Adipocyte (in vitro differentiated cells): ENCODE measurements at places on chromosomes 2 and 18.

DNA sequence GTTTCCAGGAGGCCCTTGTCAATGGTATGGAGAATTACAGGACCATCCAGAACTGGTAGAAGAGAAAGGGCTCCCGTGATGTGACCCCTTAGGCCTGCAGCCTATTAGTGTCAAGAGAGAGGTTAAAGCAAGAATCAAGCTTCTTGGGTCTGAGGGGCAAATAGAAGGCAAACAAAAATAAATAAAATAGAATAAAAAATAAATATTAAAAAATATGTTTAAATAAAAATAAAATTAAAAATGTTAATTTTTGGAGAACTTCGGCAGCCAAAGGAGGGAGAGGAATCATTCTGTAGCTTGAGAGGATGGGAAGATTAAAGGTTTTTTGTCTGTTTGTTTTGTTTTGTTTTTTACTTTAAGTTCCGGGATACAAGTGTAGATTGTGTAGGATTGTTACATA, 15.2 kb upstream of the TMEM178A start:
- no peak for DNase-seq

DNA sequence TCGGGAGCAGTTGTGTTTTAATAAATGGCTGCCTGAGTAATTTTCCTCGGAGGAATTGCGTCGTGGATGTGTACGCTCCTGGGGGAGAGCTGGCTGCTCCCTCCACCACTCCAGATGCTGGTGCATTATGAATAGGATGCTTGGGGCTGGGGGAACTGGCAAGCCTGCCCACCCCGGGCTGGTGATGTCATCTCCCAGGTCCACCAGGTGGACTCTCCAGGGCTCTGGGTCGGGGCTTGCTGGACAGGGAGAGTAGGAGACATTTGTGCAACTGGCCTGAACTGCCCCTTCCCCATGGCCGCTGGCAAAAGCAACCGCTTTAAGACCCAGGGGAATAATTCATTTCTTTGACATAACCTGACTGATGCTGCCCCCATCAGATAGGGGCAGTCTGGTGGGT, 158.7 kb downstream of the KLHL29 start:
- DNase-seq, result no peak

DNA sequence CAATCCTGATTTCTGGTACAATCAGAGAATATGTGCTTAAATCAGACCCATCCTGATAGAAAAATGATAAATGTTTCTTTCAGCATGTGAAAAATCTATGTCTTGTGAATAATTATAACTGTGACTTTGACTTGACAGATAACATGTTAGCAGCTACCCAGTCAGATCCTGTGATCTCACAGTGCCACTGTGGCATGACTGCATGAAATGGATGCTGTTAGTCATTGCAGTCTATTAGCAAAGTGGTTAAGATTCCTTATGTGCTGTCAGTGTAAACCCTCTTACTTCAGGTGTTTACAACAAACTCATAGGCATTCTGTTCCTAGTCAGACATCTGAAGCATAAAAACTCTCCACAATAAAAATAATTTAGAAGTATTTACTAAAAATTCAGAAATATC, 244.6 kb upstream of the RND3 start:
- DNase-seq, result peak; percentile 54

DNA sequence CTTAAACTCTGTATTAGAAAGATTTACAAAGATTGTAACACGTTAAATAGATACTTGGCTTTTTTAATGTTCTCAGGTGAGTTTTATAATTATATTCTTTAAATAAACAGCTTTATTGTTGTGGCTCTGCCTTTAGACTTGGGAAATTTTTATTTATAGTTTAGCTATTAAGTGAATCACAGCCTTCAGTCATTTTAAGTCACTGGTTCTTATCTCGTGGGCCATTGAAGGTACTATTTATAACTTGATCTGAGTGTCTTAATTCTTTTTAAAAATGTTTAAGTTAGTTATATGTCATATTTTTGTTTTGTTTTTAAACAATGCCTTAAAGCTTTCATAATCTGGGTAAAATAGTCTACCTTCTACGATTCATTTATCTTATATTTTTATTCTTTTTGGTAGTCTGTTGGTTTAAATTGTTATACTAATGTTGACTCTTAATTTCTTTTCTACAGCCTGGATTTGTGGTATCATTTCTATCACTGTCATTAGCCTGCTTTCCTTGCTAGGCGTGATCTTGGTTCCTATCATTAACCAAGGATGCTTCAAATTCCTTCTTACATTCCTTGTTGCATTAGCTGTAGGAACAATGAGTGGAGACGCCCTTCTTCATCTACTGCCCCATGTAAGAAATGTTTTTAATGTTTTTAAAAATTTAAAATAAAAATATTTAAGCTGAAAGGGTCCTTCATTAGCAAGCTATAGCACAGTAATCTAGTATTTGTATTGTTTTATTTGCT, 49.3 kb downstream of the SLC39A10 start:
- peak; percentile 30 for DNase-seq
